Metanephros (tissue), 2 donors: ENCODE measurements at places on chromosomes 11 and 22. TPM values are rescaled to one million over a fixed set of nuclear protein-coding genes. Genes with fewer than 3 reads are reported as not detected.

Gene POU2AF2
- not detected for total RNA-seq

Gene MMP12
- total RNA-seq, result 1.6 TPM

Gene BTG4
- not detected for total RNA-seq

Gene HTR3B
- total RNA-seq, result not detected

Gene NR1H3
- 37.8 TPM for total RNA-seq

Gene LRRC10B
- total RNA-seq, result 3.4 TPM

Gene GRAP2
- total RNA-seq, result 2.5 TPM

Gene VWA5A
- 27.7 TPM for total RNA-seq

Gene KCNJ1
- 120 TPM for total RNA-seq

Gene APOBEC3F
- 7.5 TPM for total RNA-seq

Gene ANKK1
- 0.47 TPM for total RNA-seq

Gene SVIP
- total RNA-seq, result 10.3 TPM
